ENCODE measurements at places on chromosomes 3 and 15.

- peak; percentile 28 for DNase-seq
These were observed 7.2 kb downstream of the CLPX start for GRCh38 chr15:65177901-65178300.

- DNase-seq: no peak
These were observed 3.0 kb upstream of the TKT start for GRCh38 chr3:53258600-53259426.

GRCh38 chr3:82382831-82383230 is 621.4 kb upstream of the GBE1 start:
- no peak for DNase-seq

- peak; percentile 66 for DNase-seq
These were observed 62.9 kb upstream of the PTX3 start for GRCh38 chr3:157373783-157374182.

- DNase-seq: no peak
These were observed 87.7 kb upstream of the DCLK3 start for GRCh38 chr3:36852071-36852470.

DNA sequence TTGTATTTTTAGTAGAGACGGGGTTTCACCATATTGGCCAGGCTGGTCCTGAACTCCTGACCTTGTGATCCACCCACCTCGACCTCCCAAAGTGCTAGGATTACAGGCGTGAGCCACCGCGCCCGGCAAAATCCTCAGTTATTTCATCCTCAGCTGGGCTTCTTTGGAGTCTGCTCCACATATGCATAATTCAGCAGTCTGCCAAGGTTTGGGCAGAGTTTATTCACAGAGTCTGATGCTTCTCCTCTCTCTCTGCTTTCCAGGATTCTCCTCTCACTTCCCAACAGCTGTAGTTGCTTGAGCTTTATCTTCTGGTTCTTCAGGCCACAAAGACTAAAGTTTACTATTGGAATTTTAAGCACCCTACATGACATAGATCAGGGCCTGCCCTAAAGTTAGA is 8.2 kb downstream of the ZNF106 start:
- no peak for DNase-seq

DNA sequence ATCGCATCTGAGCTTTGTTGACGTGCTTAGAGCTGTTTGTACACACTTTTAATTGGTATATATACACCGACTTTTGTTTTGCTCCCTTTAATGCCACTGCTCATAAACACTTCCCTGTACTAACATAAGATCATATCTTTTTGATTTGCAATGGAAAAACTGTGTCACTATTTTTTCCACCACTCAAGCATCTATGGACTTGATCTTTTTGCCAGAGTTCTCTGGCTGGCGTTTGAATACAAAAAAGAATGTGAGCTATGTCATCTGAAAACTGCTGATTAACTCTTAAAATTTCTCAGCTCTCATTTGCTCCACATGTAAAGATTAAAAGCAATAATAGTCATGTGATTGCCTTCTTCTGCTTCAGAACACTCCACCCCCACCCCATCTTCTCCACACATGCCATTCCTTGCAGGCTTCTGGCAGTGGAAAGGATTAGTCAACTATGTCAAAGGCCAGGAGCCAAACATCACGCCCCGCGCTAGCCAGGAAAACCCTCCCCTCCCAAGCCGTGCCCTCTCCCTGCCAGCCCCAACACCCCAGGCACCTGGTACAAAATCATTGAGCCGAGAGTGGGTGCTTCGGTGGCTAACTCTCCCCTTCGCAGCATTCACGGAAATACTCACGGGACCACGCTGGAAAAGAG is 123.4 kb upstream of the MEF2A start:
- peak; percentile 92 for DNase-seq

DNA sequence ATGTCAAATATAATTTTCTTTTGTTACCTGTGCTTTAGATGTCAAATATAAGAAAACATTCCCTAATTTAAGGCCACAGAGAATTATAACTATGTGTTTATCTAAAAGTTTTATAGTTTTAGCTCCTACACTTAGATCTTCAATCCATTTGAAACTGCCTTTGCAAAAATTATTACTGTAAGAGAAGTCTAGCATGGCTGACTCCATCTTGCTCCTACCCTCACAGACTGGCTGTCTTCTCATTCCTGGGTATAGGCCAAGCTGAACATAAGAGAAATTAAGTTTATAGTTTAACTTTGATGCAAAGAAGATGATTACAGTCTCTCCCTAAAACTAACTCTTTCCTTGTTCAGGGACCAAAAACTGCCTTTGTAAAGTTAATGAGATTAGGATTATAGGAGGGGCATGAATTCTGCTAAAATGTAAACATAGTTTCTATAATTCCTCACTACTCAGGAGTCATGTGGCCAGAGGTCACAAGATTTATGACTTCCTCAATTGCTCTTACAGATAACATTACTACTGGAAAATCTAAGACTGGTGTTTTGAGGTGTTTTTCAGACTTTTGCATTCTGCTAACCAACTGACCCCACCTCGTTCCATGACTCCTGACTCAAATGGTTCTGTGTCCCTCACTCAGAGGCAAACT is 184.0 kb downstream of the BCHE start:
- no peak for DNase-seq

DNA sequence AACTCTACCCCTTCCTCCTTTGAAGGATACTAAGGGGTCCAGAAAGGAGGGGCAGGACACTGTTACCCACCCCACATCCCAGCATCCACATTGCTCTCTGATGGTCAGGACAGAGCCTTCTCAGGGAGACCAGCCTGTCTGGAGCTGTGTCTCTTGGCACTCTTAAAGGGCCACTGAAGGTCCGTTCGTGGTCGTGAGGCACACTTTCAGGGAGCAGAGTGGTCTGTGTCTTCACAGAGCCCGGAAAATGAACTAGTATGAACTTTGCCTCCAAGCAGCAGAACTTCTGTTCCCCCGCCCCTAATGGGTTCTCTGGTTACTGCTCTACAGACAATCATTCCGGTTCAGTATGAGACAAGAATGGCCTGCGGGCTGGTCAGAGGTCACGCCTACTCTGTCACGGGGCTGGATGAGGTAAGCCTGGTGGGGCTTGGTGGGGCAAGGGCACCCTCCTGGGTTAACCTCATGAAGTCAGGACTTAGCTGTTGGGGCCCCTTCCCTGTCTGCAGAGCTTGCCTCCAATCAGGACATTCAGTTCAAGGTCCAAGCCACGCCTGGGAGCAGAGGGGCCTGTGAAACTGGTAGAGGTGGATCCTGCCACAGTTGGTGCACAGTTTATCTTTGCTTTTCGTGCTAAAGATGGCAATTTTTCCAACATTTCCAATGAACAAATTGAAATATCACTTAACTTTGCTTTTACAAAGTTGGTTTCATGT is 33.2 kb downstream of the CAPN3 start:
- no peak for DNase-seq

DNA sequence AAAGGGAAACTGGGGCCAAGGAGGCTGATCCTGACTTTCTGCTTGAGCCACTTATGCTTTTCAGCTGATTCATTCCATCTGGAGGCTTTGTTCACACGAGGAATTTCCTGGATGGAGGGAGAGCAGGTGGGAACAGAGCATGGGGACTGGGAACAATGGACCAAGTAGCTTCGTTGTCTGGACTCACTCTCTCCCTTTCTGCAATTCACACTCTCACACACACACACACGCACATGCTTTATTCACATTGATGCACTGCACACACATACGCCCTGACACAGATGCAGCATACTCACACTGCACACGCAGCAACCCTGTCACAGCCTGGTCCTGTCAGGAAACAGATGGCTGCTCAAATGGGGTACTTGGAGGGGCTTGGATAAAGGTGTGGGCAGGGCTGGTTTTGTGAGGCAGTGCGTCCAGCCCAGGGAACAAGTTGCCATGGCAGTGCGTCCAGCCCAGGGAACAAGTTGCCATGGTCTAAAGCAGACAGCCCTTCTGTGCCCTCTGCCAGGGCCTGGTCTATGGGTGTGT is 19.8 kb upstream of the CHCHD6 start:
- DNase-seq: peak; percentile 38

- no peak for DNase-seq
These were observed 675.4 kb upstream of the NR2F2 start for GRCh38 chr15:95655089-95655607.

GRCh38 chr15:91751611-91752010 is 101.9 kb upstream of the SLCO3A1 start:
- no peak for DNase-seq

DNA sequence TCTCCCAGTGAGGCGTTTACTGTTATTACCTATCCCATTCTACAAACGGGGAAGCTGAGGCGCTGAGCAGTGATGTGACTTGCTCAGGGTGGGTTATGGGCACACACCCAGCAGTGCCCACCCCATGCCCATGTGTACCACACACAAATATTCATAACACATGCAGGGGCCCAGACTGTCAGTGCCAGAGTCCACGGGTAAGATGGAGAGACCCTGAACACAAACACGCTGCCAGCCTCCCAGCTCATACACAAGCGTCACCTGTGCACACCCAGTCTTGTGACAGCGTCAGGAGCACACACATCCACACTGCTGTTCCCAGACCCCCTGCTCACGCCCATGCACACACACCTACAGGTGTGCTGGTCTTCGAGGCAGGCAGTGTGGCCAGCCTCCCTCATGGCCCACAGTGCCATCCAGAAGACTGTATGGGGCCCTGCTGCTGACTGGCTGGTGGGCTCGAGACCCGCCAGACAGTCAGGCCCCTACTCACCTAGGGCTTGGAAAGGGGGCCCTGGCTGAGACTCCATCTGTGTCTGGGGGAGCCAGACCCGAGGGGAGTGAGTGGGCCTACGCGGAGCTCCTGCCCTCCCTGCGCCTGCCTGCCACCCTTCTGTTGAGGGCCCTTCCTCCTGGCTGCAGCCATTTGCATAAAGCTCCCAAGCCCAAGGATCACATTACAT is 39.4 kb downstream of the DNAJB8 start:
- DNase-seq: no peak

- peak; percentile 57 for DNase-seq
These were observed 390.5 kb downstream of the DIPK2A start for GRCh38 chr3:144362126-144362525.

GRCh38 chr3:12918231-12918630 is 76.9 kb upstream of the RPL32 start:
- peak; percentile 19 for DNase-seq

DNA sequence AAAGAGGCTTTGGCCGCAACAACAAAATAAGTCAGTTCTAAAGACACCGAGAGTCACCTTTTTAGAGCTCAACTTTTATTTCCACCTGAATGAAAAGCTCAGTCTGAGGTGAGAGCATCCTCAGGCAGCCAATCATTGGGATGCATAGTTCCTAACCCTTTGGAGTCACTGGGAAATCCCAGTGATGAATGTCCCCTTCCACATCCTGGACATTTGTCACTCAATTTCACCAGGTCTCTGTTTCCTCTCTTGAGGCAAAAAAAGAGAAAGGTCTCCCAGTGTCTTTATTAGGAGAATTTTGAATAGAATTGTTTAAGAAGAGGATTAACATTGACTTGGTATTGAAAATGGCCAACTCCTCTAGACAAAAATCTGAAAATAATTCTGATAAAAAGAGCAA is 137.5 kb upstream of the SPRED1 start:
- DNase-seq: no peak

- DNase-seq: peak; percentile 57
These were observed 82.8 kb downstream of the PPARG start for GRCh38 chr3:12371525-12372140.

DNA sequence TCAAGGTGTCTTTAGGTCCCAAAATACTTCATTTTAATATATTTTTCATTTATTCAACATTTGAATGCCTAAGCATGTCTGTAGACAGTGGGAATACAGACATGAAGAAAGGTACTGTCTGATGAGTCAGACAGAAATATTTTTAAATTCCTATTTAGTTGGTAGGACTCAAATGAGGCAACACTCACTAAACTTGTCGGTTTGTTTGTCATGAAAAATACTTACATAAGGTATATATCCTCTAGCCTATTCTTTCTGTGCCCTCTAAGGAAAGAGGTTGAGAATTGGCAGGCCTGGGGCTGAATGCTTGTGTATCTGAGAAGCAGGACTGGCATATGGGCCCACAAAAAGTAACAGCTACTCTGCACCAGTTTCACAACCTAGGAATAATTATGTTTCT is 423.6 kb upstream of the MDFIC2 start:
- peak; percentile 23 for DNase-seq

DNA sequence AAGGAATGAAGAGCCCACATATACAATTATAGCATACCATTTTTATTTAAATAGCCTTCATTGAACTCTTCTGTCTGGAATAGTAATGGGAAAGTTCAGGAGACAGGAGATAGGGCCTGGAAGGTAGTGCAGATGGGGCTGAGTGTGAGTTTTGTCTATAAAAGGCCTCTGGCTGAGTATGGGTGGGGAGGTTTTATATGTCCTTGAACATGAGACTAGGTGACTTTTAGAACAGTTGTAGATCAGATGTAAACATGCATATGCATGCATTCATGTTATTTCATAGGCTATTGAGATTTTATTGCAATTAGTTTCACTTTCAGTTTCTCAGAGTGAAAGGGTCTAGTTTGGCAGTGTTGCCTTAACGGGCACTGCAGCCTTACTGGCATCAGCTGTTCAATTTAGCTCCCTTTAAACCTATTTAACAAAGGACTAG is 27.1 kb downstream of the CGGBP1 start:
- DNase-seq: peak; percentile 44

GRCh38 chr15:65790694-65791334 is 1.3 kb downstream of the DENND4A start:
- peak; percentile 25 for DNase-seq

- peak; percentile 46 for DNase-seq
These were observed 116.7 kb downstream of the XXYLT1 start for GRCh38 chr3:195154111-195154791.

GRCh38 chr15:95013381-95013780 is 782.0 kb downstream of the MCTP2 start:
- DNase-seq: no peak

GRCh38 chr3:43773273-43774094 is 82.7 kb downstream of the ABHD5 start:
- DNase-seq: no peak

- DNase-seq: no peak
These were observed 122.6 kb upstream of the EPHA3 start for GRCh38 chr3:88984832-88985231.

Measured in fibroblast of mammary gland (primary cell).